ENCODE measurements at places on chromosomes 5 and 9. TPM values are rescaled to one million over a fixed set of nuclear protein-coding genes. Genes with fewer than 3 reads are reported as not detected.

The OR13C2 gene
- not detected for polyA plus RNA-seq

The GDA gene
- 1.5 TPM for polyA plus RNA-seq

The CCDC180 gene
- 1.7 TPM for polyA plus RNA-seq

The ADGRD2 gene
- polyA plus RNA-seq: not detected

The AJM1 gene
- 1.4 TPM for polyA plus RNA-seq

DNA sequence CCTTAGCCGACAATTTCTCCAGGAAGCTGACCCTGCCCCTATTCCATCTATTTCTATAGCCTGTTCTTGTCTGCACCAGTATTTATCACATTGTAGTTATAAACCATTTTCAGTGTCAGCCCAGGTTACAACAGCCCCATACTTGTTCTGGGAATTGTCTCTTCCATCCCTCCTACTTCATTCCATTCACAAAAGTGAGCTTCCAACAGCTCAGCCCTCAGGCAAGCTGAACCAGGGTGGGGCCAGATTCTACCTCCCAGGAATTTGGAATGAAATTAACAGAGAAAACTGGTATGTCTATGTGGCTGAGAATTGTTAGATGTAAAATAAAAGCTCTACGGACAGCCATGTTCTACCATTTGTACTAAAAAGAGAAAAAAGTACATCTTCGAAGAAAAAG lies 36.1 kb downstream of the STRBP start:
- DNase-seq: no peak
